ENCODE measurements at places on chromosomes 4 and X.
A peak's percentile ranks its signal among the peaks of the same experiment; 100 is the strongest.

DNA sequence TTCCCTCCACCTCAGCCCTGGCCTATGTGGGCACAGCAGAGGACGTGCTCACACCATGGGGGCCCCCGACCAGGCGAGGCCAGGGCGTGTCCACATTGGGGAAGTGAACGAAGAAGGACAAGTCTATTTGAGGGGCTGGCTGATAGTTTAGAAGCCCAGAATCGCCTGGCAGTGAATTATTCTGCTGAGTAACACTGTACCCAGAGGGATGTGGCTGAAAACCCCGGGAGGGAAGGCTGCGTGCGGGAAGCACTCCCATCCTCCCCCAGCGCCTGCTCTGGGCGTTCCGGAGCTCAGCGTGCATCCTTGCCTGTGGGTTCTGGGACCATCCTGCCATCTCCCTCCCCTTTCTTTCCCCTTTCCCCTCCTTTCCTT, 66.6 kb downstream of the TRMT44 start:
- no peak for DNase-seq

DNA sequence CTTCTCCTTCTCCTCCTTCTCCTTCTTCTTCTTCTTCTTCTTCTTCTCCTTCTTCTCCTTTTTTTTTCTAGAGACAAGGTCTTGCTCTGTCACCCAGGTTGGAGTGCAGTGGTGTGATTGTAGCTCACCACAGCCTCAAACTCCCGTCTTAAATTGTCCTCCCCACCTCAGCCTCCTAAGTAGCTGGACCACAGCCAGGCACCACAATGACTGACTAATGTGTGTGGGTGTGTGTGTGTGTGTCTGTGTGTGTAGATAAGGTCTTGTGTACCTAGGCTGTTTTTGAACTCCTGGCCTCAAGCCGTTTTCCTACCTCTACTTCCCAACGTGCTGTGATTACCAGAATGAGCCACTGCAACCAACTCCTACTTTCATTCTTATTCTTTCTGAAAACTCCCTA, 390.9 kb downstream of the ADAM29 start:
- DNase-seq, result no peak

DNA sequence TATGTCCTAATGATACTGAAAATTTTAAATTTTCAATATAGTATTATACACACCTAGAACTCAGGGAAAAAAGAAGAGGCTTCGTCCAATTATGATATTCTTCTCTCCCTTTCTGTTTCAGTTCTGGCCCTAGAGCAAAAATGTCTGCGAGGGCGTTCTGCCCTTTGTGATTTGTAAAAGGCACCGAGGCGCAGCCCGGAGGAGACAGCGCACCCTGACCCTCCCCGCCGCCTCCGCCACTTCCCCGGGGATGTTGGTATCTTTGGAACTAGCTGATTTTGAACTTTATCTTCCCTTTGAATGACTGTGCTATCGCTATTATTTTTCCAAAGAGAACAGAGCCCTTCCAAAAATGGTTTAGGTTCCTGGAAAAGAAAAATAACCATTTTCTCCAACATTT, 173.2 kb upstream of the FAM9B start:
- DNase-seq, result no peak

GRCh38 chr4:85050736-85051135, 84.2 kb upstream of the WDFY3 start:
- no peak for DNase-seq

DNA sequence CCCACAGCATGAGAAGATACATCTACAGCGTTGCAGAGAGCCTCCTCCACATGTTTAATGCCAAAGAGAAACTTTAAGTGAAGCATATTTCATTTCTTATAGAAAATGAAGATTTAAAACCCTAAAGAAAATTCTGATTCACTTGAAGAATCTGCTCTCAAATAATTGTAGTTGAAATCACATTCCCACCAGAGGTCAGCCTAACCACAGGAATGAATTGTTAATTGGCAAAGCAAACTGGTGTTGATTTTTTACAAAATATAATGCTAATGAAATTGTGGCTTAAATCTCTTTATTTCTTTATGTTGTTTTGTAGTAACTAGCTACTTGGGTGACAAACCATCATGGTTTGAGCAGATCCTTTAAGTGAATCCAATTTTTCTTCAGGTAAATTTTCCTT, 31.1 kb upstream of the WDR17 start:
- peak; percentile 17 for DNase-seq

DNA sequence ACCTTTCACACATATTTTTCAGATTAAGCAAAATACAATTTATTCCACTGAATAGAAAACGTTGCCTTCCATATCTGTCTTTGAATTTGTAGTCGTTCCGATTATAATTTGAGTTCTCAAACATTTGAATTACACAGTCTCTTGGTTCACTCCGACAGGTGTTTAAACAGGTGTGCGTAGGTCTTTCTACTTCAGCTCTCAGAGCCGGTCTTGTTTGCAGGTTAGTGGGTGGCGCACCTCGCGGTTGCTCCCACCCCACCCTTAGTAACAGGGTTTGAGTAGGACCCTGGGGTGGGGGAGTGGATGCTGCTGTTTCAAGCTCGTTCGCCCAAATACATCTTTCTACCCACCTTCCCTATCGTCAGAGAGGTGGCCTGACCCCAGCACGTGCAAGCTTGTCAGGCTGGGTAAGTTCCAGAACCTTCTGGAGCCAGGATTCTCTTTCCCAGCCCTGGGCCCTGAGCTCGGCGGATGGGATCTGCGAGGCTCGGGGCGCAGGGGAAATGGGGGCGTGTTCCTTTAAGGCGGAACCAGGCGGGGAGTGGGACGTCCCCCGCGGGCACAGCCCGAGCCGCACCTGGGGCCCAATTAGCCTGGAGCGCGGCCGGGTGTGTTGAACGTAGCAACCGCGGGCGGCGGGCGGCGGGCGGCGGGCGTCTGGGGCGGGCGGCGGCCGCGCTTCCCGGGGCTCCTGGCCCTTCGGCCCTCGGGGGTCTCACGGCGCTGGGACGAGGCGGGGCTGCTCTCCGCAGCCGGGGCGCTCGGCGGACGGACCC, at the start of gene FAM149A:
Gene FAM149A, plus strand, starts transcription at position 591 of the 776 bp plus-strand sequence.
- DNase-seq, result peak; percentile 92

GRCh38 chrX:1323315-1323714, 13.3 kb upstream of the IL3RA start:
- peak; percentile 52 for DNase-seq

- DNase-seq, result no peak
Observed at GRCh38 chrX:21813612-21814368, 25.6 kb upstream of the MBTPS2 start.

DNA sequence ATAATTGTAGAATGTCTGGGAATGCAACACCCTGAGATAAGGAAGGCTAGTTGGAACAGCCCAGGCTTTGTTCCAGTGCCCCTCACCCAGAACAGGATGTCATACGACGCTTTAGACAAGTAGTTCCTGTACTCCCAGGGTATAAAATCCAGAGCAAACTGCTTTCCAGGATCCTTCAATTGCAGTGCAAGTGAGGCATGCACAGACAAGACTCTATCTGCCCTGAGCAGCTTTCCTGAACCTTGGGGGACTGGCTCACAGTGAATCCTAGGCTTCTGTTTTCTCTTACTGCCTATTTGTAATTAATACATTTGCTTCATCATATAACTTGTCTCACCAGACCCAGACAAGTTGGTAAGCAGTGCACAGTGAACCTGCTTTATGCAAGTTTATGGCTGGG, 48.4 kb upstream of the IL9R start:
- DNase-seq, result no peak

DNA sequence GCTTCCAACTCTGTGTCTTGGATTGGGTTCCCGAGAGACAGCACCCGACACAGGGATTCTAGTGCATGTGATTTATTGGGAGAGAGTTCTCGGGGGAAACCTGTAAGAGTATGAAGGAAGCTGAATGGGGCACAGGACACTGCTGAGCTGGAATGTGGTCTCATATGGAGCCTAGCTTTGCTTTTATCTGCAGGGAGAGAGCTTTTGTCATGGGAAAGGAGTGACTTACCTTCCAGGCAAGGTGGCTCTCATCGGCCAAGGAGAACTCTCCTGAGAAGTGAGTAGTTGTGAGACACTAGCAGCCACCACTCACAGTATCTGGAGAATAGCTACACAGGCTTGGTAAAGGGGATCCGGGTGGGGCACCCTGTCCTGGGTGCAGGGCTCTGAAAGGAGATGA, 124.5 kb downstream of the NHS start:
- DNase-seq, result no peak

- peak; percentile 61 for DNase-seq
Observed at GRCh38 chr4:5708449-5709206, at the start of gene EVC2. EVC2 (minus strand) TSS chr4:5708559; CDS start chr4:5708513, 46 bp downstream.

DNA sequence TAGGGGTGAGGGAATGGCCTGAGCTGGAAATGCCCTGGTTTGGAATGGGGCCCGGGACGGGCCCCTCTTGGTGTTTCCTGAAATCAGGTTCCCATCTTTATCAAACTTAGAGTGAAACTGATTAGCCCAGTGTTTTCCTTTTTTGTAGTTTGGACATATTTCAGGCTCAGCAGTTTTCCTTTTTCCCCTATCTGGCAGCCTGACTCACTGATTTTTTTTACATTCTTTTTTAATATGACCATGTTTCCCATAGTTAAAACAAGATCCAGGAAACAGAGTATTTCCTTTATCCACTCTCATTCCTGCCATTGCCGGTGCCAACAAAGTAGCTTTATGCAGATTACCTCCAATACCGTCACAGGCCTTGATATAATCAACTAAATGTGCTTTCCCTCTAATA, 20.5 kb upstream of the C4orf17 start:
- DNase-seq, result no peak

DNA sequence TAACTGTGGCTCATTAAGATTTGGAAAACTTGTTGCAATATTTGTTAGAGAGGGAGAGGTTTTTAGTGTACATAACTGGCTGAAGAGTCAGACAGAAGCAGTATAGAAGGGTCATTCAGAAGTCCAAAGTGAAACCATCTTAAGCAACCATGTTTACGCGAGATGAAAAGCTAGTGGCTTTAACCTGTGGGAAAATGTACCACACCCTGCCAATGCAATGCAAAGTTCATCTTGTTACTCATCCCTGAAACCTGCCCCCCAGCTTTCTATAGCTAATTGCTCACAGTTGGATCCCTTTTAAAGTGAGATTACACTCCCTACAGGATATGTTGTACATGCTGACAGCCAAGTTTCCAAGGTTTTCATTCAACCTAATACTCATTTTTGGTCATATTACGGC, 96.7 kb upstream of the RAPGEF2 start:
- DNase-seq, result no peak

- DNase-seq, result no peak
Observed at GRCh38 chr4:78019414-78019813, 37.7 kb upstream of the FRAS1 start.

DNA sequence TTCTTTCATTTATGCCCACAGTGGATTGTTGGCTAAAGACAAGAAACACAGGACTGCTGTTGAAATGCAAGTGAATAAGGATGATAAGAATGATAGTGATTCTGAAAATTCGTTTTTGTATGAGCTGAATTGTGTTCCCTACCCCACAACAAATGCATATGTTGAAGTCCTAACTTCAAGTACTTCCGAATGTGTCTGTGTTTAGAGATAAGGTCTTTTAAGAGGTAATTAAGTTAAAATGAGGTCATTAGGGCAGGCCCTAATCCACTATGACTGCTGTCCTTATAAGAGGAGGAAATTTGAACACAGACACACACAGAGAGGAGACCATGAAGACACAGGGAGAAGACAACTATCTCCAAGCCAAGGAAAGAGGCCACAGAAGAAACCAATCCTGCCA, 126.6 kb upstream of the ACSL4 start:
- DNase-seq, result no peak

- DNase-seq, result no peak
Observed at GRCh38 chr4:152454398-152455011, 81.4 kb downstream of the FBXW7 start.

- no peak for DNase-seq
Observed at GRCh38 chr4:31045151-31045550, 325.0 kb downstream of the PCDH7 start.

DNA sequence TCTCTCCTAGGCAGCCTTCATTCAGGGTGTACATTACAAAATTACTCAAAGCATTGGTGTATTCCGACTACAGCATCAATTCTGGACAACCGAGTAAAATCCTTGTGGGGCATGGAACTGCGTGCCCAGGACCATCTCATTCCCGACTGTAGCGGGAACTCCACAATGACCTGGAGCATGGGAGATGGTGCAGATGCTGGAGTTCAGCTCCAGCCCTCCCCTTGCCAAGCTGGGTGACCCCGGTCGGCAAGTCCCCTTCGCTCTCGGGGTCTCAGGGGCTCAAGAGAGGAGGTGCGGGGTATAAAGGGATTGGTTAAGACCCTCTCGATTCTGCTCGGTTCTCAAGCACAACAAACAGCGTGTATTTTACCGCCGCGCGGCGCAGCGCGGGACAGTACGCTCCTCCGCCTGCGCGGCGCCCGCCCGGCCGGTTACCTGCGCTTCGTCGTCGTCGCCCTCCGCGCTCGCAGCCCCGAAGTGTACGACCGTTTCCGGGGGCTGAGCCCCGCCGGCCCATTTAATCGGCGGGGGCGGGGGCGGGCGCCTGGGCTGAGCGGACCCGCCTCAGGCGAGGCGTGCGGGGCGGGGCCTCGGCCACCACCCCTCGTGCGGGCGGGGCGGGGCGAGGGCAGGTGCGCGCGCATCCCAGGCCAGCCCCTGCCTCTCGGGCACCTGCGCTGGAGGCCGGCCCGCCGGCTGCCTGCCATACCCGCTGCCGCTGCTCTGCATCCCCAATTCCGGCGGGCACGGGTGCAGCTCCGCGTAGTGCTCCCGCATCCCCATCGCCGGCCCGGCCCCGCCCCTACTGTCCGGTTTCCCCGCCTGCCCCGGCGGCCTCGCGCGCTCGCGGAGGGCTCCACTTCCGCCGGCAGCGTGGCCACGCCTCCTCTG, at the start of gene G6PD:
Gene G6PD, minus strand, starts transcription at position 493 of the 891 bp plus-strand sequence. CDS start 691 bp downstream, outside the sequence.
- peak; percentile 76 for DNase-seq

DNA sequence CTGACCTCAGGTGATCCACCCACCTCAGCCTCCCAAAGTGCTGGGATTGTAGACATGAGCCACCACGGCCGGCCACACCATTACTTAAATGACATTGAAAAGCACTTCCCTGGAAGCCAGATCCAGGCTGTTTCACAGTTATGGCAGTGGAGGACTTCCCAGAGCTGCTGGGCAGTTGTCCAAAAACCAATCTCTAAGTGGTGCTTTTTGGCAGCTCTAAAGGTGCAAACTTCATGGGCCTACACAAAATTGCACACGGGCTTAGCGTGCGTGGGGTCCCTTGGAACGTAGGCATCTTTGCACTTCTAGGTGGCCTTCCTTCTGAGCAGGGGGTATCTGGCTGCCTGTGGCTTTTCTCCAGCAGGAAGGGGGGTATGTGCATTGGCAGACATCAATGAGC, 172.3 kb downstream of the SHOX start:
- no peak for DNase-seq

DNA sequence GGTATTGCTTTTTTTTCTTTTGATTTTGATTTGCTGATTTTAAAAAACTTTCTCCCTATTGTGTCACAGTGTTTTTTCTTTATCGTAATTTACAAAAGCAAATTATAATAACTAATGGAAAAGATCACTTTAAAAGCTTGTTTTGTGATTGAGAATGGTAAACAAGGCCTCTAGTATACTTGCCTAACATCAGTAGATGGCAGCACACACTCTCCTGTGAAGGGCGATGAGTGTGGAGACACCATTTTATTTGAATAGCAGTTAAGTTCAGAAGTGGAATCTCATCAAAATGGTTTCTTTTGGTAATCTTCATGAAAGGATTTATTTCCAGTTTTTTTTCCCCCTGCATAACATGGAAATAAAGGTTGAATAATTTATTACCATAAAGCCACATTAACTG, 72.3 kb downstream of the PAK3 start:
- no peak for DNase-seq

GRCh38 chr4:3174371-3175338, 74.3 kb upstream of the MSANTD1 start:
- DNase-seq, result no peak

Data from body of pancreas (tissue), 4 donors.